ENCODE measurements at places on chromosomes 3 and 15.

GRCh38 chr3:115110830-115111229 lies 36.3 kb downstream of the ZBTB20 start:
- DNase-seq, result no peak

DNA sequence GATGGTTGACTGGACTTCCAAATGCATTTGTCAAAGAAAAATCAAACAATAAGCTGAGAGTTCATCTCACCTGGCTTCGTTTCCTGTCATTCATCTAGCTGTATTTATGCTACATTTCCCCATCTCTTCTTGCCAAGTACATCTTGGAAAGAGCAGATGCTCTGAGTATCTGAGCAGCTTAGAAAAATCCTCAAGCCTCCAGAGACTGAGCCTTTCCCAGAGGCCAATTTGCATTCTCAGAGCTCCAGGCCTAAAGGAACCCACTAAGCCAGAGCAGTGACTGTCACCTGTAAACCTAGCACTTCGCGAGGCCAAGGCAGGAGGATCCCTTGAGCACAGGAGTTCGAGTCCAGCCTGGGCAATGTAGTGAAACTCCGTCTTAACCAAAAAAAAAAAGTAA lies 100.5 kb downstream of the XXYLT1 start:
- DNase-seq, result no peak

- no peak for DNase-seq
Measured at GRCh38 chr3:38489766-38490165, 6.4 kb upstream of the EXOG start.

- no peak for DNase-seq
Measured at GRCh38 chr3:60952055-60952454, 299.2 kb downstream of the FHIT start.

DNA sequence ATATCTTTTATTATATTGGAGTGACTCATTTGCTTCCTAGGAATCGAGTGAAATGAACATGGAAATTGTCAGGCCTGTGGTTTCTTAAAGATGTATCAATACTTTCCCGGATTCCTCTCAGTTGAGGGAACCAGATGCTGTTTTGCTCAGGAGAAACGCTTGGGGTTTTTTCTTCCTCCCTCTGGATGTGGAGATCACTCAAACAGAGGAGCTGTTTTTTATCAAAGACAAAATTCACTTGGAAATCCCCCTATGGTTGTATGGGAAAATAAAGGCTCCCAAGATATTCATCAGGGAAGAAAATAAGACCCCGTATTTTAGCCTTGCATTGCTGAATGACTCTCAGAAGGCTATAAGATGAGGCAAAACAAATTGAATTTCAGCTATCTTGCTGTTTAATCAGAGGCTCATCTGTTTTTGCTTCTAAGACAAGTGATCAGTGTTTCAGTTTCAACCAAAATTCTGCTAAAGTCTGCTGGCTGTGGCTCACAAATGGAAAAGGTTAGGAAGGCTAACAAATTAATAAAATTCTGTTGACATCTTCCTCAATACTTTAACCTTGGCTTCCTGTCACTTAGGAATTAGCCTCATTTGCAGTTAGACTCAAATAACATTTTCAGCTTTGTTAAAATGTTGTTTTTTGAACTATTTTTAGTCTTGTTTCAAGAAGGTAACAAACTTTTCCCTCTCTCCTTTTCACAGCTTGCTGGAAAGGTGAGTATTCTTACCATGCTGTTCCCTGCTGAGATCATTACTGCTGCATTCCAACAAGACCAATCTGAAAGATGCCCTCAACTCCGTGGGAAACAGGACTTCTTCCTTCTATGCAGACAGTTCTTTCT lies 83.6 kb downstream of the COL6A5 start:
- DNase-seq, result no peak

All from NCI-H1092 treated with DMSO at 0.1 percent for 48 hours (cell line).